Foreskin fibroblast (primary cell): ENCODE measurements at places on chromosomes 2 and 18.

GRCh38 chr2:199742884-199743283 lies 108.1 kb downstream of the FTCDNL1 start:
- DNase-seq, result no peak

GRCh38 chr2:152566728-152567069 lies 150.6 kb downstream of the PRPF40A start:
- DNase-seq, result no peak

GRCh38 chr2:59921743-59922142 lies 631.7 kb downstream of the BCL11A start:
- DNase-seq, result no peak

DNA sequence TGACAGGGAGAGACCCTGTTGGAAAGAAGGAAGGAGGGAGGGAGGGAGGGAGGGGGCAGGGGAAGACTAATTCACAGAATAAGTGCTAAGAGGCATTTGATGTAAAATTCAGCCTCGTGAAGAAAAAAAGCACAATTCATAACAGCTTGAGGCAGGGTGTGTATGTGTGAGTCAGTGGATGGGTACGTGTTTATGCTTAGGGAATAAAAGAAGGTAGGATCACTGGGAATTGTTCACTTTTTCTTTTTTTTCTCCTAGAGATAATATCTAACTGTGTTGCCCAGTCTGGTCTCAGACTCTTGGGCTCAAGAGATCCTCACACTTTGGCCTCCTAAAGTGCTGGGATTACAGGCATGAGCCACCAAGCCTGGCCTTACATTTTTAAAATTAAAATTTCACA lies 39.2 kb downstream of the WDR33 start:
- peak; percentile 42 for DNase-seq

DNA sequence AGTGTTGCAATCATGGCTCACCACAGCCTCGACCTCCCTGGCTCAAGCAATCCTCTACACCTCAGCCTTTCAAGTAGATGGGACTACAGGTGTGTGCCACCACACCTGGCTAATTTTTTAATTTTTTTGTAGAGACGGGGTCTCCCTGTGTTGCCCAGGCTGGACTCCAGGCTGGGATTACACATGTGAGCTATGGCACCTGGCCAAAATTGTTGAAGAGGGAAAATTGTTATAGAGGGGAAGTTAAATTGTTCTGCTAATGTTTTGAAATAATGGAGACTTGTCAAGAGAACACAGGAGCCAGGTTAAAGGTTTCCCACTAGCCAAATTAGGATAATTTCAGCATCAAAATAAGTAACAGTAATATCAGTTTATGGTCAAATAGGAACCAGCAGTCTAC lies 25.1 kb downstream of the PPIG start:
- DNase-seq, result no peak

GRCh38 chr2:232203166-232203891 lies 175.2 kb upstream of the ALPP start:
- no peak for DNase-seq

DNA sequence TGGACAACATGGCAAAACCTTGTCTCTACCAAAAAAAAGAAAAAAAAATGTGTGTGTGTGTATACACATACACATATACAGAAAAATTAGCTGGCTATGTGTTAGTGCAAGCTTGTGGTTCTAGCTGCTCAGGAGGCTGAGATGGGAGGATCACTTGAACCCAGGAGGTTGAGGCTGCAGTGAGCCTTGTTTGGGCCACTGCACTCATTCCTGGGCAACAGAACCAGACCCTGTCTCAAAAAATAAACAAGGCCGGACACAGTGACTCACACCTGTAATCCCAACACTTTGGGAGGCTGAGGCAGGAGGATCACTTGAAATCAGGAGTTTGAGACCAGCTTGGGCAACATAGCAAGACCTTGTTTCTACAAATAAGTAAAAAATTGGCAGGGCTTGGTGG lies 2.1 kb downstream of the COQ10B start:
- DNase-seq, result no peak

GRCh38 chr18:37042381-37042780 lies 213.5 kb downstream of the KIAA1328 start:
- no peak for DNase-seq

GRCh38 chr18:54284535-54284934 lies 15.2 kb downstream of the POLI start:
- DNase-seq, result no peak

- DNase-seq, result no peak
Measured at GRCh38 chr2:143616452-143616851, 487.2 kb downstream of the ARHGAP15 start.

DNA sequence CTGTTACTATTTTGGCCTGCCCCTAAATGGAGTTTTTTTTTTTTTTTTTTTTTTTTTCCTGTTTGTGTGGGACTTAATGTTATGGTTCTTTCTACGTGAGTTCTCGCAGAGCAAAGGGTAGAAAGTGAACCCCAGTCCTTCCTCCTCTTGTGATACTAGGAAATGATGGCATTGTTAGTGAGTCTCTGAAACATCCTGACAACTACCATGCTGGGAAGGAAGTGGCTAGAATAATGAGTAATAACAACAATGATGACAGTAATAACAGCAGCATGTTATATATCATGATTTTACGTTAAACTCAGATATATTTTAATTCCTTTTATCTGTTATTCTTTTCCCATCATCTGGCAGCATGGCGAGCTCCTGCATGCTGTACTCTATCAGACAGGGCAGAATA lies 216.2 kb upstream of the LINC00305 start:
- no peak for DNase-seq

DNA sequence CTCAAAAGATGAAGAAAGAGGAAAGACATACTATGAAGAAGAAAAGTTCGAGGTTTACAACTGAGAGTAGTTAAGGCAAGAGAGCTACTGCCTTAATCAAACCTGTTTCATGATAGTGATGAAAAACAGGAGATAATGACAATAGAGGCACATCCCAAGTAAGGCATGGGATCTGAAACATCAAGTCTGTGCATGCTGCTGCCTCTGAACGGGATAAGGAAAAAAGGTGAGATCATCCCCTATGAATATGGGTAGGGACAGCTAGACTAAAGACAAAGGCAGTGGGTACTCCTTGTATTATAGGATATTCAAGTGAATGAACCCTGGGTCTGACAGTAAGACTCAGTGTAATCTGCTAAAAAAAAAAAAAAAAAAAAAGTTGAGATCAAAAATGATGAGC lies 3.0 kb downstream of the EXOC6B start:
- no peak for DNase-seq

- DNase-seq, result no peak
Measured at GRCh38 chr2:108236676-108237335, 3.0 kb upstream of the SULT1C3 start.
